ENCODE measurements at places on chromosomes 6 and 20.

DNA sequence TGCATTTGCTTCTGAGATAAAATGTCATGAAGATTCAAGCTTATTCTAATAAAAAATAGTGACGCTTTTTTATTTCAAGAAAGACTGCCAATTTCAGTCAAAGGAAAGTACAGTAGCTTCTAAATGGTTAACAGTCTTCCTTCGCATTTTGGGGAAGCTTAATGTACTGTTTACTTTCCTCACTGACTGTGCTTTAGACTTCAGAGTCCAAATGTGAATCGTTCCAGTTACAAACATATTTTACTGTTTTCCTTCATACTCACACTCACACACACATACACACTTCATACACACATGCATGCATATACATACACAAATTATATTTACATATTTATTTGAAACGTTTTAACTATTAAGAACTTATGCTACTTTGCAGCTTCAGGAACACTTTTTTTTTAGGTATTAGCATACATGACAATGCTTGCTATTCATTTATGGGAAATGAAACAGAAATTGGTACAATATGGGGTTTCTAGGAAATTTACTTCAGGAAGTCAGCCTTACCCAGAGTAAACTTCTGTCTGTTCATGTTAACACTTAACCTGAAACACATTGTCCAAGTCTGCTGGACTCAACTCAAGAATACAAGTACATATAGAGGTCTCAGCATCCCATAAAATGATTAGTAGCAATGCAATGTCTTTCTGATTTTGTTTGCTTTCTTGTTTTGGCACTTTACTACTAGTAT is 145.4 kb downstream of the RPS12 start:
- DNase-seq: no peak

DNA sequence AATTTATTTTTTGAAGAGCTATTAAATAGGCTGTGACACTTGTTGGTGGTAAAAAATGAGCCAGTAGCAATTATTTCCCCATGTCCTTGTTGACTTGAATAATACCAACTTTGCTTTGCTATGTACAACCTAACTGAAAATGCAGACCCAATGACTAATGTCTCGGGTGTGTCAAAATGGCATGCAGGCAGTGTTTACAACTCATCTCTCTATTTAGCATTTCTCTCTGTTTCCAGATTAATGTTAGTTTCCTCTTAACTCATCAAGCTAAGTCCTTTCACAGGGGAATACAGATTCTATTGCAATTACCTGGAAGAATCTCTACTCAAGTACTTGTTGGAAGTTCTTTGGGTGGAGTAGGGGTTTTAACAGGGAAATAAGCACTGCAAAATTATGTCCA is 504.4 kb downstream of the BCKDHB start:
- no peak for DNase-seq

DNA sequence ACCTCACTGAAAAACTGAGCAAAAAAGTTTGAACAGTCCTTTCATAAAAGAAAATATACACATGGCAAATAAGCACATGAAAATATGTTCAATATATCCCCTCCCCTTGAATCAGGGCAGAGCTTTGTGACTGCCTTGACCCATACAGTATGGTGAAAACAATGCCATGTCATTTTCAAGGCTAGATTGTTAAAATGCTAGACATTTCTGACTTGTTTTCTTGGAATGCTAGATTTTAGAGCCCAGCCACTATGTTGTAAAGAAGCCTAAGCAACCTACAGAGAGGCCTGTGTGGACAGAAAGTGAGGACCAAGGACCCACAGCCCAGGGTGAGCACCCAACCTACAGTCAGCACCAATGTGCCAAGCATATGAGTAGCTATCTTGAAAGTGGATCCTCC is 17.1 kb upstream of the ASF1A start:
- DNase-seq: no peak

- DNase-seq: no peak
Observed at GRCh38 chr6:35510916-35511561, 1.7 kb downstream of the TULP1 start.

DNA sequence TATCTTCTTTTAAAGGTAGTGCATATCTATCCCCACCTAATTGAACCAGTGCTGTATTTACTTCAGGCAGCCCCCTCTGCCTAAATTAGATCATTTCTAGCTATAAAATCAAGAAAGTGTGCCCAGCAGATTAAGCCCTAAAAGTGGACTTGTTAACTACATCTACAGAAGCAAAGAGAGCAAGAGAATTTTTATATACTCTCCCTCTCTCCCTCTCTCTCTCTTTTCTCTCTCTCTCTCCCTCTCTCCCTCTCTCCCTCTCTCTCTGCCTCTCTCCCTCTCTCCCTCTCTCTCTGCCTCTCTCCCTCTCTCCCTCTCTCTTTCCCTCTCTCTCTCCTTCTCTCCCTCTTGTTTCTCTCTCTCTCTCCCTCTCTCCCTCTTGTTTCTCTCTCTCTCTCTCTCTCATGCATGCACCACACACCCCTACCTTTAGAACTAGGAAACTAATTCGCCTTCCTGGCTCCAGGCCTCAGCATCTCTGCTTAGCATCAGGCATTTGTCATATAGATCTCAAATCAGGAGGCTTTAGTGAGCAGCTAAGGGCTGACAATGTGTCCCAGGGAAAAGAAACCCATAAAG is 71.4 kb downstream of the FOXA2 start:
- DNase-seq: no peak

DNA sequence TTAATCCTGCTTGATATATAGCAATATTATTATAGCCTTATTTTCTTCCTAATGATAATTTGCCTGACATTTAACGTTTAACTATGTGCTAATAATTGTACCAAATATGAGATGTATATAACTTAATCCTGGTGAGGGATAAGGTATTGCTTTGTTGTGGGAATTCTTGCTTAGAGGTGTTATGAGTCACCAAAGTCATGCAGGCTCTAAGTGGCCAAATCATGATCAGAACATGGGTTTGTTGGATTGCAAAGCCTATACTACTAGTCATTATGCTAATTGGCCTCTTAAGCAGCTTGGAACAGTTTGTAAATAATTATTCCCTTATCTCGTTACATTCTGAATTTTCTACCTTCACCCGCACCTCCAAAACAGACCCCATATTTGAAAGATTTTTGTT is 21.9 kb upstream of the C6orf141 start:
- DNase-seq: no peak

GRCh38 chr20:34426026-34426425 is 63.0 kb downstream of the ITCH start:
- no peak for DNase-seq

- DNase-seq: no peak
Observed at GRCh38 chr6:105322499-105323225, 80.2 kb downstream of the PREP start.

DNA sequence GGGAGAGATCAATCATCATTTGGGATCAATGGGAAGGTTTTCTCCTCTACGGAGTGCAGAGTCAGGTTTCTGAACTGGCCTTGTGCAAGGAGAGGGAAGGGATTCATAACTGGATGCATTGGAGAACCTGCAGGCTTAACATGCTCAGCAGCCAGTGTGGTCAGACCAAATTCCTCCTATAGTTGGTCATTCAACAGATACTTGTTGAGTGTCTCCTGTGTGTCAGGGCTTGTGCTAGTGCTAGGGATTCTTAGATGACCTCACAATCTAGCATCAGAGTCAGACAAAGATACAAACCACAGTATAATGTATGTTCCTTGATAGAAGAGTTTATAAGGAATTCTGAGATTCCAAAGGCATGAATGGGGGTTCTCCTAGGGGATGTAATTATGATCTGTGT is 23.9 kb downstream of the RALY start:
- DNase-seq: no peak

GRCh38 chr6:149102324-149102723 is 215.2 kb upstream of the TAB2 start:
- DNase-seq: no peak

DNA sequence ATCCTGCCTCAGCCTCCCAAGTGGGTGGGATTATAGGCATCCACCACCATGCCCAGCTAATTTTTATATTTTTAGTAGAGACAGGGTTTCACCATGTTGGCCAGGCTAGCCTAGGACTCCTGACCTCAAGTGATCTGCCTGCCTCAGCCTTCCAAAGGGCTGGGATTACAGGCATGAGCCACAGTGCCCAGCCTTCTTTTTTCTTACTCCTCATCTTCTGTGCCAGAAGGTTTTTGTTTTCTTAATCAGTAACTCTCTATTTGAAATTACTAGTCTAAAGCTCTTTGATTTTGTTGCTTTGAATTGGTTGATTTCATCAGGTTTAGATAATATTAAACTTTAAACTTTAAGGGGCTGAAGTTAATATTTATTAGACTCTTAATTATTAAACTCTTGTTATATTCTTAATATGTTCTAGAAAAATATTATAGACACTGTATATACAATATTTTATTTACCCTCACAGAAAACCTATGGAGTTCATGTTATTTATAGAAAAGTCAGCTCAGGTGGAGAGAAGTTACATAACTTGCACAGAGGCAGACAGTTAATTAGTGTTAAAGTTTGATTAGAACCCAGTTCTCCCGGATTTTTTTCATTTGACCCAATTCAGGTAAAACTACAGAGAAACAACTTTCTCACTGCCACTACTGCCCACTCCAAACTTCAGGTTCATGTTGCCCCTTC is 177.4 kb upstream of the SGK1 start:
- no peak for DNase-seq

- no peak for DNase-seq
Observed at GRCh38 chr6:99871641-99872040, 122.4 kb downstream of the MCHR2 start.

DNA sequence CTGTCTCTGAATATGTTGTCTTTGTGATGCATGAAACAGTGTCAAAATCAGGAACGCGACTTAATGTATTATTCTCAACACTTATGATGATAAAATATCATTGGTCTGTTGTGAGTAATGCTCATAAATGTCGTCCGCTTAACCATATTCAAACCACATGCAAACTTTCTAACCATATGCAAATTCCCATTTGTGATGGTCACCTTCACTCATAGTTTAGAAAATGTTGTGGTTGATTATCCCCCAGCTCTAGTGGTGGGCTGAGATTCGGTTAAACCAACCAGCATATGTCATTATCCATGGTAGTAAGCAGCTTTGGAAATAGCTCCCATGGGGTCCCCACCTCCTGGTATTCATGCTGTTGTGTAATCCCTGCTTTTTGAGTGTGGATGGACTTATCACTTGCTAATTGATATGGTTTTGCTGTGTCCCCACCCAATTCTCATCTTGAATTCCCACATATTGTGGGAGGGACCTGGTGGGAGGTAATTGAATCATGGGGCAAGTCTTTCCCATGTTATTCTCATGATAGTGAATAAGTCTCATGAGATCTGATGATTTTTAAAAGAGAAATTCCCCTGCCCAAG is 360.0 kb upstream of the TSHZ2 start:
- DNase-seq: no peak

DNA sequence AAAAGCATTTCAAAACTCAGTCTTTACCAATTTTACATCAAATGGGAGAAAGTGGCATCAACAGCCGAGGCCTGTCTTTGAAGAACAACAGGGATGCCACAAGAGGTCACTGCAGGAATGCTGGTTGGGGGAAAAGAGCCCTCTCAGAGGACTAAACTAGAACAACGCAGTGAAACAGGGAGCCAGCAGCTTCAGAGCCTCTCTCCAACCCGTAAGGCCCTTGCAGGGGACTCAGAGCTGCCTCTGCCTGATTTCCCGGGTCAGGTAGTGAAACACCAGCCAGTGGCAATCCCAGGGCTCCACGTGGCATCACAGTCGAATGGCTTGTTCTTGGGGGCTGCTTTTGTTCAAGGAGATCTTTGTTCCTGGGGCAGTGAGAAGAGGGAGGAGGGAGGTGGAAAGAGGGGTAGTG is 55.0 kb upstream of the KCNK16 start:
- DNase-seq: peak; percentile 4

- DNase-seq: peak; percentile 10
Observed at GRCh38 chr6:150662814-150663213, 63.1 kb downstream of the PLEKHG1 start.

DNA sequence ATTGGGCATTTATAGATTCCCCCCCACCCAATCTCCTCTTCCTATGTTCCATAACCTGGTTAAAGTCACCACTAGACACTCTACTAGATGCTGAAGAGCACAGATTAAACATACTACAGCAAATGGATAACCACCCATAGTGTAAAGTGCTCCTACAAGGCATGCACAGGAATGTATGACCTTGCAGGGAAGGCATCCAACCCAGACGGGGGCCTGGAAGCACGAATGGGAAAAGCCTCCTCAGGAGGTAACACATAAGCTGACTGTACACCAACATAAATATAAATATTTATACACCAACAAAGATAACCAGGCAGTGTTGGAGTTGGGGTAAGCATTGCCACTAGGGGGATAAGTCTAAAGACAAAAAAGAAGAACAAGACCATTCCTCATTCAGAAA is 691.7 kb downstream of the GRIK2 start:
- no peak for DNase-seq

DNA sequence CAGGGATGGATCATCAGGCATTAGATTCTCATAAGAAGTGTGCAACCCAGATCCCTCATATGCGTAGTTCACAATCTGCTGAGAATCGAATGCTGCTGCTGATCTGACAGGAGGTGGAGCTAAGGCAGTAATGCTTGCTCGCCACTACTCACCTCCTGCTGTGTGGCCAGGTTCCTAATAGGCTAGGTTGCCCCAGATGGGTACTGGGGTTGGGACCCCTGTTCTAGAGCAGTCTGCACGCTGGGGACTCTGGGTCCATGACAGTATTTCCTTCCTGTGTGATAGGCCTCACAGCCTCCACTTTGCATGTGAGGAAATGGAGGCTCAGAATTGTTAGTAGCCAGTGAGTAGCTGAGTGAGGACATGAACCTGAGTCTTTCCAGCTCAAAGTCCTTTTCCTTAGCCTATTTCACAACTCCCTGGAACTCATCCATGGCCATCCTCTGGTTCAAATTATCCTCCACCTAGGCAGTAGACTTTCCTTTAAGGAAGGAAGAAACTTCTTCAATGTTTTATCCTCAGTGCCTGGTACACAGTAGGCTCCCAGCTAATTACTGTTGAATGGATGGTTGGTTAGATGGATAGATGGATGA is 117.2 kb downstream of the SYCP2 start:
- DNase-seq: no peak

DNA sequence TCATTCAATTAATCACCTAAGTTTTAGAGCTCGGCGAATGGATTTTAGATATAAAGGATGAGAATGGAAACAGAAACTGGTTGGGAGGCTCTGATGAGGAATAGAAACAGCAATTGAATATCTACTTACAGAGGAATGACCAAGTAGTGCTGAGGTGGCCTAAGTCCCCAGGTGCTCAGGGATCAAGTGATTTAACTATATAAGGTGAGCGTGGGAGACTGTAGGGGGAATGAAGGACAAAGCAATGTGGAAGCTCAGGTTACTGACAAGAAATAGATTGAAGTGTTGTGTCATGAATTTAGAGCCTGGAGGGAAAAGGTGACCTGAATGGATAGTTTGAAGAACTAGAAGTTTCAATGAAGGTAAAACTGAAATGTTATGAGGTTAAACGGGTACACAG is 495.4 kb upstream of the SOX4 start:
- no peak for DNase-seq

DNA sequence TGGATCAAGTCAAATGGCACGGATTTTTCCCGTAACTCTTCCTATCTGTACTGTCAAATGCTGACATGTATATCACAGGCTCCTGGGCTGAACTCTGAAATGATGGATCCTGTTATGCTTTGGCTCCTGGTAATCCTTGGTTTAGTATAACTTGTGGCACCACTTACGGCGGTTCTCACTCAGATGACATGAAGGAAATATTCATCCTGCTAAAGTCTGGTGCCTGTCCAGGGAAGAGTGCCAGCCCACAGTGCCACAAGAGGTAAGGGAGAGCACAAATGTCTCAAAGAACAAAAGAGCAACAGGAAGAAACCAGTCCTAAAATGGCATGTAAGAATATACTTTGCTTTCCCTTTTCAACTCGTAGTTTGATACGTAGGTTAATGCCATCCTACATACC is 93.1 kb upstream of the TAB2 start:
- no peak for DNase-seq

- DNase-seq: no peak
Observed at GRCh38 chr6:142796024-142796423, 149.0 kb downstream of the HIVEP2 start.

All from NCI-H1105 treated with DMSO at 0.1 percent for 48 hours (cell line).